ENCODE measurements at places on chromosomes 16 and 17. TPM values are rescaled to one million over a fixed set of nuclear protein-coding genes. Genes with fewer than 3 reads are reported as not detected.

DNA sequence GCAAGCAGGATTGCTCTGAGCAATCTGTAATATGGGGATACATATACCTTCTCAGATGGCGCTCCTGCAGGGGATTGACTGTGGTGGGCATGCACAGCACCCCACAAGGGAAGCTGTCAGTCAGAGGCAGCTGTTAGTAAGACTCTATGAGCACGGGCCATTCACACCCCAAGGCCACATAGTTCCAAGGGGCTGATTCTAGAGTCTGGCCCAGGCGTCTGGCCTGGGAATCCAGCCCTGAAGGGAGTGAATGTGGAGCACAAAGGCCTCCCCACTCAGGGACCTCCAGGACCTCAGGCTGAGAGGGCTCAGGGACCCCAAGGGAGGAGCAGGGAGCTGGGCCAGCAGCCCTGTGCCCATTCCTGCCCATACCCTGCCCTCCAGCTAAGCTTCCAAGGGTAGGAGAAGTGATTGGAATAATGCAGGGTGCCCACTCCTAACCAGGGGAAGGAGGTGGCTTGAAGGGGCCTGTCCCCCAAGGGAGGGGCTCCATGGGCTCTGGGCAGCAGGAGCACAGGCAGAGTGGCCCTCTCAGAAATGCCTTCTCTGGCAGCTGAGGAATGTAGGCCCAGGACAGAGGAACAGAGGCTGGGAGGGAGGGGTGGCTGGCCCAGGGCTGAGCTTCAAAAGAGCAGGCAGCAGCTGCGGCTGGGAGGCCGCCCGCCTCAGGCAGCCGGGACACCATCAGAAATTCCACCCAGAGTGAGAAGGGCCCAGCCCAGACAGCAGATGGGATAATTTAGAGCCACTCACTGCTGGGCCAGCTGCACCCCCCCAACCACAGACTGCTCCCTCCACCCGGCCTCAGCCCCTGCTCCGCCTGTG is 48.9 kb upstream of the MRPS23 start:
- DNase-seq, result no peak
- peak overlapping the region; percentile 31 for H3K27ac ChIP-seq
- no peak overlapping the region for H3K4me3 ChIP-seq
- no peaks in the 10 kb centered on the region for H3K27me3 ChIP-seq
- peaks cover 32% of the 10 kb centered on the region for H3K4me1 ChIP-seq
- no peaks in the 10 kb centered on the region for H3K36me3 ChIP-seq

GRCh38 chr17:41772586-41773189 is 13.8 kb downstream of the JUP start:
- no peak overlapping the region for H3K27ac ChIP-seq
- H3K4me3 ChIP-seq, result no peak overlapping the region
- no peaks in the 10 kb centered on the region for H3K4me1 ChIP-seq
- no peak for DNase-seq

DNA sequence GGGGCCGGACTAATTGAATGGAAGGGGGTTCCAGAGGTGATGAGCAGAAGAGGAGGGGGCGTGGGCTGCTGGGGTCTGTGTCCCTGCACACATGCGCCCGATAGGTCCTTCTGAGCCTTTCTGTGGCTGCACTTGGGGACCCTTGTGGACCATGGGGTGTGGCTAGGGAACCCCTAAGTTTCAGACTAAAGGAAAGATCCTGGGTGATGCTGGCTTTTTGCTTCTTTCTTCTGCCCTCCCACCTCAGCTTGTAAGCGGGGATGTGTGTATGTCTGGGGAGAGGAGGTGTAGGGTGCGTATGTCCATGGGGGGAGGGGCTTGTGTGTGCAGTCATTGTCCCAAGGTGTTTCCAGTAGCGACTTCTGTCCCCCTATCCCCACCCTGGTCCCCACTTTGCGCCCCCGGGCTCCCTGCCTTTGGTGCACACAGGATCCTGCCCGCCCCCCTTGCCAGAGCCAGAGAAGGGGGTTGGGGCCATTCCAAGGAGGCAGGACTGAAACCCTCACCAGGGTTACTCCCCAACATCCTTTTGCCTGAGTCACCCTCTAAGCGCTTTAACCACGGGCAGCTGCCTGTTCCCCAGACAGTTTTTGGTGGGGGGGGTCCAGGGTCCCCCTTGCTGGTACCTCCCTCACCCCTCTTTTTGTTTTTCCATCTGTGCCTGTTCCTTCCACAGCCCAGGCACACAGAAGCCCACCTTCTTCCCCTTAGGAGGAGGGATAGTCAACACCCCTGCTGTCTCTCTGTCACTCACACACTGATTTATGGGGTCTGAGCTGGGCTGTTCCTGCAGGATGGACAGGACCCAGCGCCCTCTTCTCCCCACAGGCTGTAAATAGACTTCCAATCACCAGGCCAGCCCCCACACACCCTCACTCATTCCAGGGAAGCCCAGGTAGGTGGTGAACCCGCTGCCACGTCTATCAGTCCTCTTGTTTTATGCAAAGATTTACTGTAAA is 83.2 kb downstream of the ARHGAP23 start:
- peaks cover 37% of the 10 kb centered on the region for H3K27me3 ChIP-seq
- DNase-seq, result no peak
- peaks cover 2% of the 10 kb centered on the region for H3K36me3 ChIP-seq

- no peak for DNase-seq
- H3K27ac ChIP-seq, result no peak overlapping the region
- peaks cover 11% of the 10 kb centered on the region for H3K4me1 ChIP-seq
- no peaks in the 10 kb centered on the region for H3K36me3 ChIP-seq
- H3K27me3 ChIP-seq, result peaks cover 78% of the 10 kb centered on the region
Observed at GRCh38 chr17:38603786-38604478, 1.8 kb downstream of the SRCIN1 start.

- DNase-seq, result no peak
- peaks cover 24% of the 10 kb centered on the region for H3K27me3 ChIP-seq
- H3K27ac ChIP-seq, result no peak overlapping the region
- no peaks in the 10 kb centered on the region for H3K4me1 ChIP-seq
- H3K36me3 ChIP-seq, result no peaks in the 10 kb centered on the region
Observed at GRCh38 chr16:85134789-85135142, 22.5 kb upstream of the CIBAR2 start.

- H3K4me3 ChIP-seq, result no peak overlapping the region
- no peak overlapping the region for H3K27ac ChIP-seq
- DNase-seq, result no peak
- no peaks in the 10 kb centered on the region for H3K36me3 ChIP-seq
- no peaks in the 10 kb centered on the region for H3K4me1 ChIP-seq
Observed at GRCh38 chr16:86285938-86286921, 224.1 kb upstream of the FOXF1 start.

- H3K27me3 ChIP-seq, result no peaks in the 10 kb centered on the region
- H3K36me3 ChIP-seq, result peaks cover 22% of the 10 kb centered on the region
- H3K4me3 ChIP-seq, result no peak overlapping the region
Observed at GRCh38 chr17:28394337-28395116, 11.5 kb downstream of the SLC46A1 start.

GRCh38 chr16:12653820-12654392 is 149.8 kb downstream of the CPPED1 start:
- H3K36me3 ChIP-seq, result peaks cover 3% of the 10 kb centered on the region
- peaks cover 2% of the 10 kb centered on the region for H3K27me3 ChIP-seq
- DNase-seq, result no peak
- H3K4me1 ChIP-seq, result no peaks in the 10 kb centered on the region

DNA sequence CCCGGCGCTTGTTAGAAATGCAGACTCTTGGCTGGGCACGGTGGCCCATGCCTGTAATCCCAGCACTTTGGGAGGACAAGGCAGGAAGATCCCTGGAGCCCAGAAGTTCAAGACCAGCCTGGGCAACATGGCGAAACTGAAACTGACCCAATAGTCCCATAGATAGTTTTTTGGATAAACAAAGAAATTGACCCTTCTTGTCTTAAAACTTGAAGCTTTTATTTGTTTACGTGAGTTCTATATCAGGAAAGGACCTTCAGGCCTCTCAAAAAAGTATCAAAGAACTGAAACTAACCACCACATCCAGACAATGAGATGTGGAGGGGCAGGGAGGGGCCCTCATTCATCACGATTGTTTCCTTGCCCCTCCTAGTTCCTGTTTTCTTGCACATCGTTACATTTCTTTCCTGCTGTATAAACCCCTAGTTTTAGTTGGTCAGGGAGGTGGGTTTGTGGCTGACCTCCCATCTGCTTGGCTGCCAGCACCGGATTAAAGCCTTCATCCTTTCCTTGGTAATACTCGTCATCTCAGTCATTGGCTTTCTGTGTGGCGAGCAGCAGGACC is 29.9 kb upstream of the PRM1 start:
- DNase-seq, result peak; percentile 80
- peaks cover 79% of the 10 kb centered on the region for H3K4me1 ChIP-seq
- peak overlapping the region; percentile 98 for H3K27ac ChIP-seq
- H3K36me3 ChIP-seq, result no peaks in the 10 kb centered on the region
- H3K27me3 ChIP-seq, result no peaks in the 10 kb centered on the region
- H3K4me3 ChIP-seq, result peak overlapping the region; percentile 18

DNA sequence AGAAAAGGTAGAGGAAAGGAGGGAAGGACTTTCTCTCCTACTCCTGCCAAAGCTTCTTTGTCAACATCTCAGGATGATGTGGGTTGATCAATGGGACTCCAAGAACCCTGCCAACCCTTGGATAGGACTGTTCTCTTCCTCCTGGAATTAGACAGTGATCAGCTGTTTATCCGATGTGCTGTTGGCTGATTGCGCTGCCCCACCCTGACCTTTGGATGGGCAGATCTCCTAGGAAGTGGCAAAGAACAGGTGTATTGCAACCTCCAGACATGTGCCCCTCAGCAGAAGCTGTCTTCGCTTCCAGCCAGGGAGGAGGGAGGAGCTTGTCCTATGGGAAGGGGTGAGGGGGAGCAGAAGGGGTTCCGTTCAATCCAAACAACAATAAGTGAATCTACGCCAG is 30.5 kb downstream of the SLC5A11 start:
- H3K4me3 ChIP-seq, result no peak overlapping the region
- no peaks in the 10 kb centered on the region for H3K36me3 ChIP-seq
- peaks cover 2% of the 10 kb centered on the region for H3K27me3 ChIP-seq

DNA sequence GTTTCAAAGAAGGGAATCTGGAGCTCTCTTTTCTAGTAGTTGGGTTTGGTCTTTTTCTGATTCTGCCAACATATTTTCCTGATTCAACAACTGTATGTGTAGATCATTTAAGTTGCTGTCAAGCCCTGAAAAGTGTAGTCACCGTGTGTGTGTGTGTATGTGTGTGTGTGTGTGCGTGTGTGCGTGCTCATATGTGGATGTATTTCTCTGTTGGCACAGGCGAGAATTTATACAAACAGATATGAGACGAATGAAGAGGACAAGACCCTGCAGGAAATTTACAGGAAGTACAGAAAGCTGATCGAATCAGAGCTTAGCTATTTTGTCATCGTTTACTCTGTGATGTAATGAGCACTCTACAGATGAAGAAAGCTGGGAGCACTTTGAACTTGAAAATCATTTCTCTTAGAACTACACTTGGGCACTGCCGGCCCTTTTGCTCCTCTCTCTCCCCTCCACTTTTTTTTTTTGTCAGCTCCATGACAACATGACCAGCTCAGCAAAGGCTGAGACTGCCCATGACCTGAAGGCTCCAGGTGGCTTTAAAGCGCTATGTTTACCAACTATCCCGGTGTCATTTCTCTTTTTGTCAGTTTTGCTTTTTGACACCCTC is 11.2 kb downstream of the FBXO39 start:
- peaks cover 13% of the 10 kb centered on the region for H3K36me3 ChIP-seq
- no peak for DNase-seq
- H3K27me3 ChIP-seq, result peaks cover 59% of the 10 kb centered on the region
- H3K27ac ChIP-seq, result no peak overlapping the region

ORMDL3 gene
- total RNA-seq, result 152 TPM

NPW gene
- total RNA-seq, result 0.42 TPM

MEIOB gene
- not detected for total RNA-seq

CDH3 gene
- not detected for total RNA-seq

EIF3C gene
- total RNA-seq, result 457 TPM

KCNH6 gene
- not detected for total RNA-seq

GPR142 gene
- not detected for total RNA-seq
